Smooth muscle cell of bladder (primary cell): ENCODE measurements at places on chromosomes 5 and 9. TPM values are rescaled to one million over a fixed set of nuclear protein-coding genes. Genes with fewer than 3 reads are reported as not detected.

Gene RELL2
- total RNA-seq = 2.1 and 2.8 TPM in 2 replicates

Gene IL9
- total RNA-seq = not detected in 2 replicates

Gene SLCO6A1
- not detected in 2 replicates for total RNA-seq

Gene COL23A1
- under 0.01 TPM in 1 of 2 replicates, not detected in the other for total RNA-seq

Gene HRCT1
- total RNA-seq = 0.14 and 0.28 TPM in 2 replicates
